Stimulated activated CD8-positive, alpha-beta memory T cell treated with anti-CD3 and anti-CD28 coated beads, Interleukin-2, amount 100 ng/mL, for 1 hour (primary cell): ENCODE measurements at places on chromosomes 6 and 20.

DNA sequence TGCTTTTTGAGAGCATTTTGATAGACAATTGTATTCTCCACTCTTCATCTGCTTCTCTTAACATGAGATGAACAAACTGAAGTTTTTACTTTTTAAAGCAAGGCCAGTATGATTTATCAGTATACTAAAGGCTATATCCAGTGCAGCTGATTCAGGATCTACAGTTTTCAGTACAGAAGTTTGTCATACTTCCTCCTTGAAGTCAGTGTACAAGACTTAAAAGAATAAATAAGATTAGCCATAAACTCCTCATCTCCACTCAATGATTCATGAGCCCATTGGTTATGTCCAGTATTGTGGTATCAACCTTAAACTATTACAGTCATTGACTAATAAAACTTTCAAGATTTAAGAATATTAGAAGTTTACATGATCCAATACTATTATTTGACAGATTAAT, 374.8 kb upstream of the EPHA7 start:
- no peak for DNase-seq

DNA sequence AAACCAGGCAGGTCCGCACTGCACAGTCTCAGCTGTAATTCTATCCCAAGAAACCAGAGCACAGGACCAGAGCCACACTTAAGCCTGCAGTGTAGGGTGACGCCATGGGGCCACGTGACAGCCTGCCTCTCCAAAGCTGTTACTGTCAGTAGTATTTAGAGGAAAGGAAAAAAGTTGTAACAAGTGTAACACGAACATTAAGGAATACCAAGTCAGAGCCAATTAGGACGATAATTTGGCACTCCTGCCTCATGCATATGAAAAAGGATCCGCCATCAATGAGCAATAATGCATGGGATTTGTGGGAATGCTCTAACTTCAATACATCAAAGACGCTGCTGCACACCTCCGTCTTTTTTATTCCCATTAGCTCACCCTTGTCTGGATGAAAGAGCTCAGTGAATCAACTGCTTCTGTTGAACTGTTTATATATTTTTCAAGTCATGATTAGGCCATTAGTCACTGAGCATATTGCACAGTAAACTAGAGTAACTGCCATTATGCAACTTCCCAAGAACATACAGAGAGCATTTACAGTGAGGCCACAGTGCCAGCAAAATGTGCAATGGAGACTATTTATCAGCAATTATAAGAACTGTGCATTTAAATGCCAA, 79.9 kb downstream of the ATXN1 start:
- no peak for DNase-seq

GRCh38 chr20:60031107-60031506, 72.9 kb downstream of the CDH26 start:
- no peak for DNase-seq

GRCh38 chr6:36977470-36977941, 8.5 kb downstream of the MTCH1 start:
- DNase-seq, result no peak

DNA sequence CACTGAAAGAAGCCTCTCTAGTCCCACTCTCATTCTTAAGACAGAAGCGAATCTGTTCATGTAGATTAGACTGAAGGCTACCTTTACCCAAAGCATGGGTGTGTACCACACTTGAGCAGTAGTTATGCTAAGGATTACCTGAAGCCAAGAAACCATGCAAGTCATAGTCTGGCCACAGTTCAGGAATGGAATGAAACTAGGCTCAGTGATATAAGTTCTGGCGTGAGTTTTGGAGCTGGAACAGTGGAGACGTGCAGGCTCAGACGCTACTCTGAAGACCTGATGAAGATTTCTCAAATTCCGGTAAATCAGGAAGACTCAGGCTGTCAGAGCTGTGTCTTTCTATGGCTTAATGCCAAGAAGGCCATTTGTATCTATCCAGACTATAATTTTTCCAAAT, 219.9 kb downstream of the HDGFL1 start:
- DNase-seq, result no peak

DNA sequence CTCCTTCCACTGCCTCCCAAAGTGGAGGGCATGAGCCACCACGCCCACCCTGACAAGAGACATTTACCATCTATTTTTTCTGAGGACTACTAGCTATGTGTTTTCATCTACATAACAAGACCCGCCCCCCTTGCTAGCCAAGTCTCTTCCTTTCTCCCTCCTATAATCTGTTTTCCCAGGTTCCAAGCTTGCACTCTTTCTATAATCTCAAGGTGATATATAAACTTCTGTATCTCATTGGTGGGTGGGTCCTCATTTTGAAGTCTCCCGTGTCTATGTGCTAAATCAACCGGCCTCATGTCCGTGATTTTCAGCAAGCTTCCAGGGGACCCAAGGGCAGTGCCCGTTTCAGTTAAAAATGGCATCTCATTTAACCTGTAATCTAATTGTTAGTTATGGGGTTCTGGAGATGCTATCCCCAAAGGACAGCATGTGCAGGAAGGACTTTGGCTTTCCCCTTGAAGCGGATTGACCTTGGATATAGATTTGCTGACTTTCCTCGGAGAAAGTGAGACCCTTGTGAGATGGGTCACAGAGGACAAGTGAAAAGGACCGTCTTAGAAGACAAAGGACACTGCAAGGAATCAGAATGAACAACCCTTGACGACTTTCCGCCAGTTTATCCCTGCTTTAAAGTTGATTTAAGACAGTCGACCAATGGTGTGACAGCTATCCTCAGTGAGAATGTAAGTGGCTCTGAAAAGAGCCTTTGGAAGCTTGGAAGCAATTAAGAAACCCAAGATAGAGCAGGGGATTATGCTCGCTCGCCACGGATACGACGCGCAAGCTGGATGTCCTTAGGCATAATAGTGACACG, 22.4 kb downstream of the OR2B2 start:
- DNase-seq, result no peak
